NCI-H2171 (cell line): ENCODE measurements at places on chromosomes 7 and 10.
A peak's percentile ranks its signal among the peaks of the same experiment; 100 is the strongest.

GRCh38 chr10:23742807-23743206 lies 303.9 kb downstream of the OTUD1 start:
- no peak for DNase-seq

GRCh38 chr7:44215531-44215930 lies 14.8 kb downstream of the YKT6 start:
- no peak for DNase-seq

DNA sequence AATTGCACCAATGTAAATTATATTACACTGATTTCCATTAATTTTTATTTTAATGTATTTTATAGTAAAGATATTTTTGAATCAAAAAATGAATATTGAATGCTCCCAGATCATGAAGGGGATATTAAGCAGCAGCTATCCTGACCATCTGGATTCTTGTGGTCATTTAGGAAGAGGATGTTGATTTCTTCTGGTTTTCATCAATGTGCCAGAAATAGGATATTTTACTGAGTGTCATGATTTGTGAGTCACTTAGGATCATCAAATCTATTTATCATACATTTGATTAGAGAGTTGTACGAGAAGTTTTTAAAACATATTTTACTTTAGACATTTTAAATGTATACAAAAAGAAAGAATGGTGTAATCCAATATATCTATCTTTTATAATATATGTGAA lies 366.3 kb upstream of the CHRM2 start:
- no peak for DNase-seq

DNA sequence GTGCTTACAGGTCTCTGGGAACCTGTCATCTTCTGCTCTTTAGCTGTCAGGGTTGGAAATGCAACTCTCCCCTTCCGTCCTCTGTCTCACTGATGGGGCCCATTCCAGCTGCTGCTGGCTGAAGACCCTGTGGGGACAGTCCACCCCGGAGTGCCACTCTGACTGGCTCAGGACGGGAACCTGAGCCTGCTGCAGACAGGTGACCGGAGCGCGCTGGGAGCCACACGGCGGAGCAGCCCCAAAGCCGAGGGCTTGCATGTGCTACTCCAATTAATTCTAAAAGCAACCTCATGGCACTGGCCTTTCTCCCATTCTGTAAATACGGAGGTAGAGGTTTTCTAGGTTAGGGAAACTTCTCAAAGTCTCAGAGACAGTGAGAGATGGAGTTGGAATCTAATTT lies 223.5 kb upstream of the PITRM1 start:
- no peak for DNase-seq

GRCh38 chr7:68820321-68820720 lies 778.0 kb upstream of the AUTS2 start:
- no peak for DNase-seq

DNA sequence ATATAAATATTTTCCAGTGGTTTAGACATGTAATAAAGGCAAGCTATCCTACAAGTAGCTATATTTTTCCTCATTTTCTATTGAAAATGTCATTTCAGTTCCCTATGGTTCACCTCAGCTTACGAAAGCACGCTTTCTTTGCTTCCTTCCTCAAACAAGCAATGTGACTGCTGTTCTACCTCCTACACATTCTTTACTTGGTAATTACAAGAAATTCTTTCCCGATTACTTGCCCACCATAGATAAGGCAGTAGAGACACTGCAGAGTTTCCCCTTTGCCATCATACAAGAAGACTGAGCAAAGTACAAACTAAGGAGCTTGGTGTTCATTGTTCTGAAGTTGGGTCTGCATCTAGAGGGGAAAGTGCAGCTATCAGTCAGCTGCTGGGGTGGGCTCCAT lies 249.4 kb downstream of the CRPPA start:
- no peak for DNase-seq

DNA sequence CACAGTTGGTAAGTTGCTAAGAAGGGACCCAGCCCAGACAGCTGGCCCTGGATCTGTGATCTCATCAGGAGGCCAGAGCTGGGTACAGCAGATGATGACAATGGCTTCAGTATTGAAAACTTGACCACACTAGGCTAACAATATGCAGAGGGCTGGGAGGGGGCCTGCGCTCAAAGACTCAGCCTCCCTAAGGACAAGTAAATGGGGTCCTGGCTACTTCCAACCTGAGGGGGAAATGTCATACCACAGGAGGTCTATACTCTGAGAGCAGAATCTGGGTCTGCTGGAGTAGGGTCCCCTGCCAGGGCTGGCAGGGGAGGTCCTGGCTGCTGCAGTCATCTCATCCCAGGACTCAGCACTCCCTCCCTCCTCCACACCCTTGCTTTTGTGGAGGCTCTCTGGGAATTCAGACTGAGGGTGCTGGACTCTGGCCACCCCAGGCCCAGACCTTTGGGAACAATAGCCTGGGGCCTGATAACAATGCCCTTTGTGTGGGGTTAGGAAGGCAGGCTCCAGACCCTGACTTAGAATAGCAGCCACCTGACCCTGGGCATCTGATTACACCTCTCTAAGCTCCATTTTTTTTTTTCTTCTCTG lies 1.4 kb downstream of the FXYD4 start:
- no peak for DNase-seq

DNA sequence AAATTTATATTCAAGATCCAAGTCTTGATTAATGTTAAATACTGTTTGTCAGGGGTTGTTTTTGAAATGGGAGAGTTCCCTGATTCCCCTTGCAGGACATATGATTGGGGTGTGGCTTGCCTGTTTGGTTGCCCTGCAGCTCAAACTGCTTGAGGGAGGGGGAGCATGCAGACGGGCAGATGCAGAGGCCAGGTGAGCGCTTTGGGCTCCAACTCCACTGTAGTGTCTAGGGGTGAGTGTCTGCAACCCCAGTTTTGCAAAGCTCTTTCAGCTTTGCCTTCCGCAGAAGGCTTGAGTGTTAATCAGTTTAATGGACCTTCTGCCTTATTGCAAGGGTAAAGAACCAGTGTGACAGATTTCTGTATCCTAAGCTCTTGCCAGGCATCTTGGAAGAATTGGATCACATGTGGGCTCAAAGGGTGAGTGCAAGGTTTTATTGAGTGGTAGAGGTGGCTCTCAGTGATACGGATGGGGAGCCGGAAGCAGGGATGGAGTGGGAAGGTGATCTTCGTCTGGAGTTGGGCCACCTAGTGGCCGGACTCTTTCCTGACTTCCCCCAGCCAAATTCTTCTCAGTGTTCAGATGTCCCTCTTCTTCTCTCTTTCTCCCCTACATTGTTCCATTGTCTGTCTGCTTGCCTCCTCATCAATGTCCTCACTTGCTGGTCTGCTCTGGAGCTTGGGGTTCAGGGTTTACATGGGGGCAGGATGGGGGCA lies 479.7 kb downstream of the ATRNL1 start:
- no peak for DNase-seq

GRCh38 chr10:42933448-42934340 lies 143.2 kb upstream of the RET start:
- peak; percentile 23 for DNase-seq

GRCh38 chr7:37354656-37355131 lies 94.0 kb downstream of the ELMO1 start:
- DNase-seq = no peak

DNA sequence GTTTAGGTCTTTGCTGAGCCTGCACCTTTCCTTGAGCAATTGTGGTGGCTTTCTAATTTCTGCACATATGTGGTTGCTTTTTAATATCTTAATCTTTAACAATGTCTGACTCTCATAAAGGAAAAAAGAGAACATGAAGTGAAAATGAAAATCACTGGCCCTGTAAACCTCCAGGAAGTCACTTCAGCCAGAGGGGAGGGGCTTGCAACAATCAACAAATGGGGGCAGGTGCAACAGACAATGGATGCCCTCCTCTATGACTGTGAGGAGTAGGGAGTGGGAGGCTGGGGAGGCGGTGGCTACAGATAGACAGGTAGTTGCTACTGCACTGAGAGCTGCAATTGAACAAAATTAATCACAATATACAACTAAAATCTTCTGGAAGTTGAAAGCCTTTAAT lies 1377.4 kb downstream of the XPNPEP1 start:
- no peak for DNase-seq

- DNase-seq = no peak
Measured at GRCh38 chr7:138282997-138283396, 177.1 kb upstream of the TRIM24 start.

DNA sequence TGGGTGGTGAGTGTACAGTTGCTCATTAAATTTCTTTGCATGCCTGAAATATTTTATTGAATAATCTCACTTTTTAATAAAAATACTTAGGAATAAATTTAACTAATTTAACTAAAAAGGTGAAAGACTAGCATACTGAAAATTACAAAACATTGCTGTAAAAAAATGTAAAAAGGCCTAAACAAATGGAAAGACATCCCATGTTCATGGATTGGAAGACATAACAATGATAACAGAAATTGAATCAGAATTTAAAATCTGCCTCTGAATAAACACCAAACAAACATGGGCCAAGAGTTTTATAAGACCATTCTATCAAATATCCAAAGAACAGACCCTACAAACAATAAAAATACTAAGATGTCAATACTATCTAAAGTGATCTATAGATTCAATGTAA lies 66.9 kb downstream of the LRRC17 start:
- no peak for DNase-seq
